ENCODE measurements at places on chromosomes 5 and 9.

GRCh38 chr9:136697146-136697820 lies 10.0 kb upstream of the AGPAT2 start:
- no peak for DNase-seq

DNA sequence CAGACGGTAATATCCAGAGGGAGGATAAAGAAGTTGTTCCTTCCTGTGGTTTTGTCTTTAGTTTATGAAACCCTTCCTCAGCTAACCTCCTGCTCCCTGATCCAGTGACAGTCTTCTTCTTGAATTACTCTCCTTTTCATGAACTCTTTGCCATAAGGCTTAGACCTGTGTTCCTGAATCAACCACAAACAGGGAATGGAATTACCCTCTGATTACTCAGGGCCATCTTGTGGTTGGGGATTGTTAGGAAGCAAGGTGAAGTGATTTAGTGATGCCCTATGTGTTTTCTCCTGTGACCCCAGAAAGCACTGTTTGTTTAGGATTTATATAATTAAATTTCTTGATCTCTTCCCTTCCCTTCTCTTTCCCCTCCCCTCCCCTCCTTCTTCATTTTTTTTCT lies 409.1 kb downstream of the TAF11L14 start:
- DNase-seq = no peak

DNA sequence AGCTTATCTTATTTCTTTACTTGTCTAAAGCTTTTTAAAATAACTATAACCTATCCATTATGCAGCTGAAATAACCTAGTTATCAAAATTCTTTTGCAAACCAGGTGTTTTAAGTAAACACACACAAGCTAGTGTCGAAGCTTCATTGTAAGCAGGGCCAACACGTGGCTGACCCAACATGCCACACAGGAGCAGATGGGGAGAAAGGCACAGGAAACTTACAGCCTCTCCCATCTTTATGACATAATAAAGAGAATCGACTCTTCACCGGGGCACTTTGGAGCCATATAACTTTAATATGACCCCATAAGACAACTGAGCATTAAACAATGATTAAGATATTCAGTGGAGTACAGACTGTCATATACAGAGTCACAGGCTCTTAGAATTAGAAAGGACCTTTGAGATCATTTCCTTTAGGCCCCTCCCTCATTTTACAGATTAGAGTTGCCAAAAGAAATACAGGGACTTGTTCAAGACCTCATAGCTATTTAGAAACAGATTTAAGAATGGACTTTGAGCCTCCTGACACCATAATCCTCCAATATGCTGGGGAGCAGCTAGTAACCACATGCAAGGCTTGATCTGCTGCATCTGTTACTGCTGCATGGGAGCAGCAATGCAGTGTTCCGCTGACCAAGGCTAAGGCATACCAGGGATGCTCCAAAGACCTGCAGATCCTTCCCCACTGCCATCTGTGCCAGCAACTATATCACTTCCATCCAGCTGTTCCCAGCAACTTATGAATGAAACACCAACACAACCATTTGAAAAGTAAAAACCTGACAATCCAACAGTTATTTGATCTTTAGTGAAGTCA lies 75.4 kb downstream of the RASEF start:
- DNase-seq = no peak

DNA sequence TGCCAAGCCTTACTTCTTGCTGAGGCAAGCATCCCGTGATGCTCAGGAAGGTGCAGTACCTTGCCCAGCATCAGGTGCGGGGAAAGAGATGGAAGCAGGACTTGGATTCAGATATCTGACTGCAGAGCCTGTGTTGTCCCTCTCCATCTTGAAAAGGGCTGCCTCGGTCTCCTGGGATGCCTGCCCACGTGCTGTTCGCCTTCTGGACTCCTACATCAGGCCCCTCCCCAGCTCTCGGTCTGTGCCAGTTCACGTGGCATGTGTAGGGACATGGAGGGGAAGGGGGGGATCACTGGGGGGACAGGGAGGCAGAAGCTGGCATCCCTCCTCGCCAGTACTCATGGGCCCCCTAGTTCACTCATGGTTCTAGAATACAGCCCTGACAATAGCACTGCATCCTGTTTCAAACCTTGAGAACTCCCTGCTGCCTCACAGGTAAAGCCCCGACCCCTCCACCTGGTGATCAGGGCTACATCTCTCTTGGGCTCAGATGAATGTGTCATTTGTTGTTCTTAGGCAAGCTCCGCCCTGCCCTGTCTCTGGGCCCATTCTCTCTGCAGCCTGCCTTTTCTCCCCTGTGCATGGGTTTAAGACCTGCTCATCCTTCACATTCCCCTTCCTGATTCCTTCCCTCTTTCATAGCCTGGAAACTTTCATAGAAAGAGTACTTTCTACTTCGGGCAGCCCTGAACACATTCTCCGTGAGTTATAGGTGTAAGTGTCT lies 38.9 kb upstream of the SLC25A51 start:
- DNase-seq = no peak

DNA sequence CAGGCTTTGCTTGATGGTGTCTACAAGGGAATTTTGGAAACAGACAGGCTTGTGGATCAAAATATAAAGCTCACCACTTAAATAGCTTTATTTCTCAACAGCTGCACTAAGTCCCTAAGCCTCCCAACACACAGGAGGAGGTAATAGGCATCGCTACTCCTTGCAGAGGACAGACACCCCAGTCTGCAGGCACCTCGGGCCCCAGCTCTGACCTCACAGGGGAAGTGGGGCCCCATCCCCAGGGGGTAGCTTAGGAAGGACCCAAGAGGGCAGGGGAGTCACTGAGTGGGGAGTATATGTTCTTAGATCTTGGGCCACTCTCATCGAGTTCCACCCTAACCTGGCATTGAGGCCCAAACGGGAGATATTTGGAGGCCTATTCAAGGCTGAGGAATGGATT lies 66.7 kb upstream of the XPA start:
- no peak for DNase-seq

DNA sequence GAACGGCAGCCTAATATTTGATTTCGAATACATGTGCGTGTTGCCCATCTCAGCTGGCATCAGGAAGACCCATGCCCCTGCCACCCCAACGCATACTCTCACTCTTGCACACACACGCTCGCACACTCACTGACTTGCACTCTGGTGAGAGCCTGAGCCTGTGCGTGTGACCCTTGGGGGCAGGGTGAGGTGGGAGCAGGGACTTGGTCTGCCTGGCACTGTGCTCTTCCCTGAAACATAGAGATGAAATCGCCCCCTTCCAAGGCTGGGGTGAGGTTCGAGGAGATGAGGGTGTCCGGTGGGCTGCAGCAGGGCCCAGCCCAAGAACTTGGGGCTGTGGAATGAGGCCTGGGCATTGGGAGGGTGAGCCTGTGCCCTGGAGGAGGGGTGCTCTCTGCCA lies 1.2 kb downstream of the LCN9 start:
- DNase-seq = no peak

DNA sequence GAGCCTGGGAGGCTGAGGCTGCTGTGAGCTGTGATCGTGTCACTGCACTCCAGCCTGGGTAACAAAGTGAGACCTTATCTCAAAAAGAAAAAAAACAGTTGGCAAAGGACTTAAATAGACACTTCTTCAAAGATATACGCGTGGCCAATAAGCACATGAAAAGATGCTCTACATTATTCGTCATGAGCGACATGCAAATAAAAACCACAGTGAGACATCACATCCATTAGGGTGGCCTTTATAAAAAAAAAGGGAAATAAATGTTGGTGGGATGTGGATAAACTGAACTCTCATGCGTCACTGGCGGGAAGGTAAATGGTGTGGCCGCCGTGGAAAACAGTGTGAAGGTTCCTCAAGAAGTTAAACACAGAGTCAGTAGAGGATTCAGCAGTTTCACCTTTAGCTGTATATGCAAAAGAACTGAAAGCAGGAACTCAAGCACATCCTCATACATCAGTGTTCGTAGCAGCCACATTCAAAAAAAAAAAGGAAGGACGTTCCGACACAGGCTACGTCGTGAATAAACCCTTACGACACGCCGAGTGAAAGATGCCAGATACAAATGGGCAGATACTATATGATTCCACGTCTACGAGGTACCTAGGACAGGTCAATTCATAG lies 24.5 kb upstream of the NRARP start:
- DNase-seq = no peak

- peak; percentile 56 for DNase-seq
Observed at GRCh38 chr9:93129286-93129685, 4.8 kb downstream of the NINJ1 start.

- DNase-seq = peak; percentile 82
Observed at GRCh38 chr5:157559301-157559700, 16.3 kb downstream of the ADAM19 start.

DNA sequence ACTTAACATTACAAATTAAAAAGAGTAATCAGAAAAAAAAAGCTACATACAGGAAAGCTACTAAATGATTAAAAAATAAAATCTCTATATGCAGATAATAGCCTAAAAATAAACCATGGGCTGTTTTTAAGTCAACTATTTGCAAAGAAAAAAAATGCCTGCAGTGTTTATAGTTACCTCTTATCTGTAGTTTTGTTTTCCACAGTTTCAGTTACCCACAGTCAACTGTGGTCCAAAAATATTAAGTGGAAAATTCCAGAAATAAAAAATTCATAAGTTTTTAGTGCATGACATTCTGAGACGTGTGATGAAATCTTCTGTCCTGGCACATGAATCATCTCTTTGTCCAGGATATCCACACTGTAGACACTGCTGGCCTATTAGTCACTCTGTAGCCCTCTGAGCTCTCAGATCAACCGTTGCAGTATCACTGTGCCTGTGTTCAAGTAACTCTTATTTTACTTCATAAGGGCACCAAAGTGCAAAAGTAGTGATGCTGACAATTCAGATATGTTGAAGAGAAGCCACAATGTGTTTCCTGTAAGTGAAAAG lies 59.2 kb downstream of the PRELID2 start:
- no peak for DNase-seq

- no peak for DNase-seq
Observed at GRCh38 chr5:10674582-10674981, 86.5 kb downstream of the DAP start.

- no peak for DNase-seq
Observed at GRCh38 chr9:88182501-88182900, 44.2 kb upstream of the SPATA31C2 start.

GRCh38 chr9:120191141-120191540 lies 388.8 kb downstream of the CDK5RAP2 start:
- peak; percentile 59 for DNase-seq

- peak; percentile 2 for DNase-seq
Observed at GRCh38 chr5:54093861-54094260, 216.5 kb downstream of the ARL15 start.

- DNase-seq = no peak
Observed at GRCh38 chr5:158275511-158275910, 416.6 kb upstream of the CLINT1 start.

GRCh38 chr5:74578356-74579044 lies 62.0 kb downstream of the ENC1 start:
- no peak for DNase-seq

- DNase-seq = no peak
Observed at GRCh38 chr5:39158127-39158593, 61.2 kb downstream of the FYB1 start.

DNA sequence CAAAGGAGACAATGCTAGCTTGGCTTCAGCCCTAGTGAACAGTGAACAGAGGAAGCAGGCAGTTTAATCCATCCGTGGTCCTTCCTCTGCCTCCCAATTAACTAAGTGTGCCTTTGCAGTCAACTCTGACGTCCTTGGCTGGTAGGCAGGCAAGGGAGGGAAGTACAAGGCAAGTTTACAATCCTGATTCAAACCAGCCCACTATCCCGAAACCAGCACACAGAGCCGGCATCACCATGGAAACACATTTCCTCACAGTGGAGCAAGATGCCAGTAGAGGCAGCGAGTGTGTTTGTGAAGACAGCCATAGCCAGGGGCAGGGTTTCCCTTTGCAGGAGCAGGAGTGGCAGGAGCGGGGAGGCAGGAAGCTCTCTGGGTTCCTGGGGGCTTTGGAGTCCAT lies 73.9 kb downstream of the GOLPH3 start:
- peak; percentile 49 for DNase-seq

DNA sequence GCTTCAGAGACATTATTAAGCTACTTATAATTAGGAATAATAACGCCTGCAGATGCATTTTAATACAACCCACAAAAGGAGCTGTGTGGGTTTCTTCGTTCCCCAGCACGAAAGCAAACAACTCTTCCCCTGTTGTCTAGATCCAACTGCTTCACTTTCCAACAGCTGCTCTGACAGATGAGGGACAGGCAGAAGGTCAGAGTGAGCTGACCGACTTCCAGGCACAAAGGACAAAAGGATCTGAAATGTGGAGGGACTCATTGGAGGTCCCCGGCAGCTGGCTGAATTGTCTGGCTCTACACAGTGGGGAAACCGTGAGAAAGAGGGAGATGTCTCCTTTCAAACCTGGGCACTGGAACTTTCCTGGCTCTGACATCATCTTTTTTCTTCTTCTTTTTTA lies 79.1 kb upstream of the ALDH1B1 start:
- DNase-seq = no peak

DNA sequence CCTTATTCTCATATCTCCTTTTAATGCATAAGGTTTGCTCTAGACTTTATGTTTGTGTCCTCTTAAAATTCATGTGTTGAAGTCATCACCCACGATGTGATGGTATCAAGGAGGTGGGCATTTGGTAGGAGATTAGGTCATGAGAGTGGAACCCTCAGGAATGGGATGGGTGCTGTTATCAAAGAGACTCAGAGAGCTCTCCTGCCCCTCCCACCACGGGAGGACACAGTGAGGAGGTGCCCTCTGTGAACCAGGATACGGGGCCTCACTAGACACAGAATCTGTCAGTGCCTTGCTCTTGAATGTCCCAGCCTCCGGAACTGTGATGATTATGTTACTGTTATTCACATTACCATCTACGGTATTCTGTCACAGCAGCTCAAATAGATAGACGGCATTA lies 359.0 kb downstream of the IRX1 start:
- DNase-seq = no peak

DNA sequence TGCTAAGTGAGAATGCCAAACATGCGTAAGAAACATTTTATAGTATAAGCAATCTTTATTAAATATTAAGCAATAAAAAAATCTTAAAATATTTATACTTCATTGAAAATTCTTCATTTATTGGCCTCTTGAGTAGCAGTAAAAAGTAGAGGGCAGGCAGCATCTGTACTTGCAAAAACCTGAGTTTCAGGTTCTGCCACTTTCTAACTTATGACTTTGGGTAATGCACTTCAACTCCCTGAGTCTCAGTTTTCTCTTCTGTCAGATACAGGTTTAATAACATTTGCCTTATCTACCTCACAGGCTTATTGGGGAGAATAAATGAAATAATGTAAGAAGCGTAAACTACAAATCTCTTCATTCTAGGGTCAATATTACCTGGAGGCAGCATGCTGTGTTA lies 19.8 kb upstream of the MCTP1 start:
- DNase-seq = no peak

DNA sequence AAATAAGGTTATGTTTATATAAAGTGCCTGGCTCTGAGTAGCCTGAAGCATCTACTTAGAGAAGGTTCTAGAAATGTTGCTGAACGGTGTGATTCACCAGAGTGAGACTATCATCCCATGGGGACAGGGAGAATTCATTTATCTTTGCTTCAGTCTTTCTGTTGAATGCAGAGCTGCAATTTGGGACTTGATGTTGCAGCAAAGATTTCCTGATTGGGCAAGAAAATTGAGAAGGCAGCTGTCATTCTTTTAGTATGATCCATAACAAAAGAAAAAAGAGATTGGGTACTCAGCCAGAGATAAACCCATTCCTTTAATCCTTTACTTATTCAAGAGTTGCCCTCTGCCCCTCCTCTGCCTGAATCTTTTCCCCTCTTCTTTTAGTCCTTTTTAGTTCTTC lies 456.3 kb upstream of the WWC1 start:
- no peak for DNase-seq

- no peak for DNase-seq
Observed at GRCh38 chr9:128637656-128638055, 19.0 kb downstream of the DYNC2I2 start.
